HFF-Myc (cell line): ENCODE measurements at places on chromosomes 7 and 10.

DNA sequence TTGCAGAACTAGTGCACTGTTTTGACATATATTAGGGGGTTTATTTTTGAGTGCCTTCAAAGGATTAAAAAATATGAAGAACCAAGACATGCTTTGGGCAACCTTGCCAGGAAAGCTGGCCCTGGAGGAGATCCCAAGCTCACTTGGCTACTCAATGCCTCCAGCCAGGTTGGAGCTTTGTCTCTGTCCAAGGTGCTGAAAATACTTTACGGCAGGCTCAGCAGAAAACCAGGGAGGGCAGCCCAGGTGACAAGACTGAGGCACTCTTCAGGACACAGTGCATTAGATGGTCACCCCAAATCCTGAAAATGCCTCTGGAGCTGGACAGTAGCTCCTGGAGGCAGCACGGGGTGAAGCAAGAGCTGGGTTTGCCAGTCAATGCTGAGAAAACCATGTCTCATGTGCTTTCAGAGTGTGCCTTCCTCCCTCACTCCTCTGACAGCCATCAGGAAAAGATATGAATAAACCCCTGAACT, 5.8 kb upstream of the KCNH2 start:
- no peak for DNase-seq

- no peak for DNase-seq
Measured at GRCh38 chr7:50448823-50449222, 1.3 kb downstream of the FIGNL1 start.

GRCh38 chr7:78788464-78788863, 665.0 kb downstream of the MAGI2 start:
- DNase-seq: no peak

GRCh38 chr7:137813541-137813940, 33.2 kb downstream of the DGKI start:
- DNase-seq: no peak

DNA sequence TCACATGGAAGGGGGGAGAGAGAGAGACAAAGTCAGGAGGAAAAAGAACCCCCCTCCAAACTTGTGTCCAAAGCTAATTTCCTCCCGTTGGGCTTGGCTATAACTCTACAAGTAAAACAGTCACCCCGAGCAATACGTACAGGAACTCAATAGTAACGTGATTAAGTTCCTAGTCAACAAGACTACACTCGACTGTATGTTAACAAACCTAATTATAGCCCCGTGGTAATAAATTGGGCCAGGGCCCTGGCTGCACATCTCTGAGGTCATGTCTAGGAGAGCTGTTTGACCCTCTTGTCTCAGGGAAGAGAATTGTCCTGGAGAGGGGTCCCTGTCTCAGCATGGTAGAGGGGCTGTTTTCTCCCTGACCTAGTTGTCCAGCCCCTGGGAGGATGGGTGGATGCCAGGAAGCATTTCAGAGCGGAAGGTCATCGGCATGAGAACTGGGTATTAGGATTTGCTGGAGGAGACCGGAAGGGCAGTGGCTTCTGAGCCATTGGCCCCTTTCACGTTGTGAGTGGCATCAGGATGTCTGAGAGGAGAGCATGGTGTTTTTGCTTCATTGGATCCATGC, 60.2 kb upstream of the COMTD1 start:
- DNase-seq: no peak

- DNase-seq: no peak
Measured at GRCh38 chr10:43128331-43128730, 9.9 kb upstream of the CSGALNACT2 start.

DNA sequence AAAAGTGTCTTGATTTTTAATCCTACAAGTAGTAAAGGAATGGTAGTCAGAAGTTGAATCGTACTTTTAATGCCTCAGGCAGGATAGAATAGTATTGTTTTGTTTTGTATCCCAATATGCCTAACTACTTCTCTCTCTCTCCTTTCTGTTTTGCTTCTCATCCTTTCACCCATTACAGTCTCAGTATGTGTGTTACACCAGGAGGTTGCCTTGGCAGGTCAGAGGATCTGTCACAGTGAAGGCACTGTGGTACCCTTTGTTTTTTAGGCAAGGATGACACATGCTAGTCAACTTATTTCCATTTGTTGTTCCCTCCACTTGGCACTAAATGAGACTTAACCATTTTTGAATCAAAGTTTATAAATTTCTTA, 94.4 kb downstream of the MAPK8 start:
- no peak for DNase-seq

DNA sequence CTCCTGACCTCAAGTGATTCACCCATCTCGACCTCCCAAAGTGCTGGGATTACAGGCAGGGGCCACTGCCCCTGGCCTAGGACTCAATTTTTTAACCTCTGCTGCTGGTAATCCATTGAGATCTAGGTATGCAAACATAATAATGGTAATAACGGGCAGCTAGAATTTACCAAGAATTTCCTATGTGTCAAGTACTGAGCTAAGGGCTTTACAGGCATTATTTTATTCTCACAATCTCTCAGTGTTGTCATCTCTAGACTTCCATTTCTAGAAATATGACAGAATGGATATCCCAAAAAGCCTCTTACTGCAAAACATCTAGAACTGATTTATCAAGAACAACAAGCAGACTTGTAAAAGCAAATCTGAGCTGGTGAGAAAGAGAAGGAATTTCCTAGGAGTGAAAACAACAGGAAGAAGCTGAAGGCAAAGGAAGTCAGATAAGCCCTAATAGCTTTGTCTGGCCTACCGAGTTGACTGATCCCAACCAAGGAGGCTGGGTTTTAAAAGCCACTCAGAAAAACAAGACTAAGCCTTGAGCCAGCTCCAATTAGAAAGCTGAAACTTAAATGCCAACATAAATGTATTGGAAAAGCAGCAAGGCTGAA, 70.6 kb downstream of the CCDC71L start:
- no peak for DNase-seq

GRCh38 chr10:124032971-124033886, 60.2 kb downstream of the CHST15 start:
- DNase-seq: no peak

DNA sequence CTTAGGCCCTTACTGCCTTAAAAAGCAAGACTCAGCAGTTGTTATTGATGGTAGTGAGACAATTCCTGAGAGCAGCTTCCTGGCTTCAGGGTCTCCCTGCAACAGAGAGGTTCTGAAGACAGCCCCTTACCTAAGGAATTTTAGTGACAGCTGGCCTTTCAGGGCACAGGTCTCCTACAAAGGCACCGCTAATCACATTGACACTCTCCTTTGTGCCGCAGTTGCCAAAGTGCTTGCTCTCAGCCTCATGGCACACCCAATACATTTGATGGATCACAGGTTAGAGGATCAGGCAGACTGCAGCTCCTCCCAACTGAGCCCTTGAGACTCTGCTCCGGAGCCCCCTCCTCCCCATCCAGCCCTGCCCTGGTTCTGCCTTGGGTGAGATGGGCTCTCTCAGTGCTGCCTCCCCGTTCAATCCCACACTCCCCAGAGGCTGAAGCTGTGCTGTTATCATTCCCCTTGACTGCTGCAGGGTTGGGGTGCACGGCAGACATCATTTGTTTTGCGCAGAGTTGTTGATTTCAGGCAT, 198.2 kb downstream of the EMX2 start:
- DNase-seq: no peak

DNA sequence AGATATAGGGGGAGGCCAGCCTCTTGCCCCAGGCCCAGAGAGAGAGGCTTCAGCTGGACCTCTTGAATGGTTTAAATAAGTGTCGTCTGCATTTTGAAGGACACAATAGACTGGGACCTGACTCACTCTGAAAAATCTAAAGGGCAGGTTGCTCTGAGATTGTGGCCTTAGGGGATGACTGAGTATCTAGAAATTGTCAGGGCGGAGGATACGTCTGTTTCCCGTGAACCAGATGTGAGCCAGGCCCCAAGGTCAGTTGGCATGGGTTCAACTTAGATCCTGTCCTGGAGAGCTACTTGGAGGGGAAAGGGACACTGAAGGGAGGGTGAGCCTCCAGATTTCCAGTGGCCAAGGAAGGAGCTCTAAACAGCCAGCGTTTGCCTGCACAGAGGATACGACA, 110.2 kb downstream of the CHN2 start:
- no peak for DNase-seq

- DNase-seq: no peak
Measured at GRCh38 chr10:112585960-112586359, 138.9 kb downstream of the VTI1A start.

GRCh38 chr7:3787717-3788264, 486.7 kb downstream of the SDK1 start:
- no peak for DNase-seq

DNA sequence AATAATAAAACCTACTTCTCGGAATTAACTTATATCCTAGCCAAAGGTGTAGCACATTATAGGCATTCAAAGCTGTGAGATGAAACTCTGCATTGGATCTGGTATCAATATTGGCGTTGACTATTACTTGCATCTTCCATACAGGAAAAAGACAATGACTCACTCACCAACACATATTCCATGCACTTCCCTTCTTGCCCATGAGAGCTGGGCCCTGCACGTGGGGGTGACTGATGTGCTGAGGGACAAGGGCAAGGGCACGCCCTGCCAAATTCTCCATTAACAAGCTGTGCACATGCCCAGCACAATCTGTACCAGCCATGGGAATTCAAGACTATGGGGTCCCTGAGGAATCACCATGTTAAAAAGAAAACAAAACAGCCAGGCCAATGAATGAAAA, 188.1 kb upstream of the PDE1C start:
- DNase-seq: no peak

- DNase-seq: no peak
Measured at GRCh38 chr7:31203551-31203950, 137.0 kb downstream of the NEUROD6 start.

GRCh38 chr10:72069751-72070526, 18.4 kb downstream of the SPOCK2 start:
- DNase-seq: no peak

GRCh38 chr7:93011351-93012294, 106.2 kb downstream of the SAMD9 start:
- peak; percentile 52 for DNase-seq
